ENCODE measurements at places on chromosomes 12 and 14. TPM values are rescaled to one million over a fixed set of nuclear protein-coding genes. Genes with fewer than 3 reads are reported as not detected.

DNA sequence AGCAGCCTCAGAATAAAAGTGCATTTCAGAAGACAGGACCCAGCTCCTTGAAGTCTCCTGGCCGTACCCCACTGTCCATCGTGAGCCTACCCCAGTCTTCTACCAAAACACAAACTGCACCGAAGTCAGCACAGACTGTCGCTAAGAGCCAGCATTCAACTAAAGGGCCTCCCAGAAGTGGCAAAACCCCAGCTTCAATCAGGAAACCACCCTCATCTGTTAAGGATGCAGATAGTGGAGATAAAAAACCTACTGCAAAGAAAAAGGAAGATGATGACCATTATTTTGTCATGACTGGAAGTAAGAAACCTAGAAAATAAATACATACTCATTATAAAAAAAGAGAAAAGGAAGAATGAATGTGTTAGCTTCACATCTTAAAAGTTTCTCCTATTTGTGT is 51.1 kb downstream of the GAS2L3 start:
- DNase-seq = no peak

GRCh38 chr14:72513965-72514659 is 379.8 kb downstream of the DPF3 start:
- DNase-seq = no peak

GRCh38 chr12:65632131-65632855 is 192.0 kb upstream of the HMGA2 start:
- no peak for DNase-seq

- DNase-seq = no peak
Observed at GRCh38 chr14:34843011-34843554, 32.1 kb downstream of the BAZ1A start.

GRCh38 chr14:57735276-57735675 is 130.6 kb downstream of the SLC35F4 start:
- DNase-seq = no peak

Gene PTPRB
- polyA plus RNA-seq = 15.9 TPM

Gene TAS2R13
- polyA plus RNA-seq = not detected

DNA sequence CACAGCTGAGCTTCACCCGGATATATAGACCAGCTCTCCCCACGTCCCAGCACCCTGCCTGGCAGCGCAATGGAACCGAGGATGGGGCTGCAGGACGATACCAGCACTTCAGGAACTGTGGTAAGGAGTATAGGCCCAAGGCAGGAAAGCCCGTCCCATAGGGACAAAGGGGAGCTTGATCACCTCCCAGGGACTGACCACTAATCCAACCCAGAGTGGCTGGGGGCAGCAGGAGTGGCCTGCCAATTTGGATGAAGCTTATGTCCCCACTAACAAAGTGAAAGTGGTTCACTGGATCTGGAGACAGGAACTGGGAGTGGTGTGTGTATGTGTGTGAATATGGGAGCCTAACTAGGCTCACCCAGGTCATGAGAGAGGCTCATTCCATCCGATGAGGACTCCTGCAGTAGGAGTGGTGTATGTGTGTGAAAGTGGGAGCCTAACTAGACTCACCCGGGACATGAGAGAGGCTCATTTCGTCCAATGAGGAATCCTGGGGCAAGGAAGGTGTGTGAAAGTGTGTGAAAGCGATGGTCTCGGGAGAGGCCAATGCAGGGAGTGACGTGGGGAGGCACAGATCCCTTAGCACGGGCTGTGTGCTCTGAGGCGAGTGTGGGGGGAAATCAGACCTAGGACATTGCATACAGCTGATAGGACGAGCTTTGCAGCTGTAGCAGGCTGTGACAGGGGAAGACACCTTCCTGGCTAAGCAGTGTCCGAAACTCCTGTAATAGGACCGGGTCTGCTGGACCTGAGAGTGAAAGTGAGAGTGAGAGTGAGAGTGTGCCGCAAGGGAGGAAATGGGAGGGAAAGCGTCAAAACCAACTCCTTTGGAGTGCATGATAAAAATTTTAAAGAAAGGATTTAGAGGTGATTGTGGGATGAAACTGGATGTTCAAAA is 25.7 kb downstream of the KLRK1 start:
- DNase-seq = peak; percentile 74

- DNase-seq = no peak
Observed at GRCh38 chr14:50350975-50351374, 38.9 kb downstream of the DMAC2L start.

Gene HOXC4
- 0.58 TPM for polyA plus RNA-seq

DNA sequence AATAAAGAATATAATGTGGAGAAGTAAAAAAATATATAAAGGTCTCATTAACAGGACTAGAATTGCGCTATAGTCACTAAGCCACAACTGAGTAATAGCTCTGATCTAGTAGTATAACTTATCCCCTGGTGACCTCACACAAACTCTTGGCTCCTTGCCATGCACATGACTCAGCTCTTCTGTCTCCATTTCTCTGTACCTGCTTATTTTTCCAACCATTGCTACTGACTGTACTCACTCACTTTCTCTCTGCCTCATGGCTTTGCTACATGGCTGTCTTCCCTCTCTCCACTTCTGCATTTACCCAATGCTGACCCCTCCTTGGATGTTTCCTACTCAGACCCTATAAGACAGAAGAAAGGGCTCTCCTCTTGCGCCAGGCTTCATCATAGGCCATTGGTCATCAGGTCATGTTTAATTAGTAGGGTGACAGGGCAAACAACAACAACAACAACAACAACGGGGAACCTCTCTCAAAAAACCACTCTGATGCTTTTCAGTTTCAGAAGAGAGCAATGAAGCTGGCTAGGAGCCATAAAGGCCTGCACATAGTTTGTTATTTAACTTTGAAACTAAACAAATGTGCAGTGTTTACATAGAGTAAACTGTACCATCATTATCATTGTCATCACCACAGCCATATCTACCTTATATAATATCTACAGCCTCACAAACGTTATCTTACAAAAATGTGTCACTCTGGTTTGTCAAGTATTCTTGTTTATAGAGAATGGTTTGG is 25.6 kb upstream of the KRAS start:
- no peak for DNase-seq

DNA sequence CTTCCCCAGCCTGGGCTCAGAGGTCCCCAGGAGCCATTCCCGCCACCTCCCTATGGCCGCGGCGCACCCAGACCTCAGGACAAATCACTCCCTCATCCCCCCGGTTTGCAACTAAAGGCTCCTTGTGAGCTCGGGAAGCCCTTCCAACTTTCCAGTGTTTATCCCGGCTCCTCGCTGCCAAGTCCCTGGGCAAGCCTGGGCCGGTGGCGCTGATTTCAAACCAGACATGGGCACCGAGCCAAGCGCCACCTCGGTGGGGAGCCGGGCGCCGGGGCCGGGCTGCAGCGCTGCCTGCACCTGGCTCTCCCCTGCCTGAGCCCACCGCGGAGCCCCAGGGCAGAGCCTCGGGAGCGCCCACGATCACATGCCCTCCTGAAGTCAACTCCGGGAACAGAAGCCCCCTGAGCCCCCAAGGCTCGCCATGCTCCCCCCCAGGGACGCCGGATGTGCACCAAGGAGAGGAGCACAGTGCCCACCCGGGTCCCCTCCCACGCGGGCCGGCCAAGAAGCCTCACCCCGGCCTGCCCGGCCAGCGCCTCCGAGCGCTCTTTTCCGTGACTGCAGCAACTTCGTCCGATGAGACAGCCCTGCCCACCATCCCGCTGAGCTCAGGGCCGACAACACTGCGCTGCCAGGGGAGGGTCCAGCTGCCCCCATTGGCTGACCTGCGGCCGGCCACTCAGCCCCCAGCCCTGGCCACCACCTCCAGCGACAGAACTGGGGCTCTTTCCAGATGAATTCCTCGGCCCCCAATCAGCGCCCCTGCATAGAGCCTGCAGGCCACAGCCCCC is 50.0 kb downstream of the NCOR2 start:
- DNase-seq = no peak

DNA sequence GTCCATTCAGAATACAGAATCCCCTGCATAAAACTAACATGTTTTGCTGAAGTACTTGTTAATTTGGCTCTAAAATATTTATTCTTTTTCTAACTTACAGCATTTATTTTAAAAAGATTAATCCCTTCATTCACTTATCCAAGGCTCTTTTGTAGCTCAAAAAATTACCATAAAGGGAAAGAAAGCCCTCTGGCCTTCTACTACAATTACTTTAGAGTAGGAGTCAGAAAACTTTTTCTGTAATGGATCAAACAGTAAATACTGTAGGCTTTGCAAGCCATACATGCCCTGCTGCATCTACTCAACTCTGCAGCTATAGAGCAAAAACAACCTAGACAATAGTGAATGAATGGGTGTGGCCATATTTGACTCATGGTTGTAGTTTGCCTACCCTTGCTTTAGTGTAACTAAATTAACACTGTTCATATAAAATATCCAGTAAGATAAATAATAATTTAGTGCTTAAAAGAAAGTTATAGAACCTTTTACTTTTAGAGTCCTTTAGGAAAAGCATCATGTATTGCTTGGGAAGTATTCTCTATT is 74.2 kb upstream of the ZFP36L1 start:
- no peak for DNase-seq

GRCh38 chr14:49957089-49957852 is 64.4 kb downstream of the ARF6 start:
- no peak for DNase-seq

GRCh38 chr12:6231359-6232268 is 31.4 kb downstream of the CD9 start:
- DNase-seq = no peak

GRCh38 chr14:32019276-32019675 is 57.8 kb upstream of the ARHGAP5 start:
- no peak for DNase-seq

- no peak for DNase-seq
Observed at GRCh38 chr14:67393689-67394088, 18.3 kb downstream of the PLEK2 start.

Gene ABHD4
- 30.5 TPM for polyA plus RNA-seq

DNA sequence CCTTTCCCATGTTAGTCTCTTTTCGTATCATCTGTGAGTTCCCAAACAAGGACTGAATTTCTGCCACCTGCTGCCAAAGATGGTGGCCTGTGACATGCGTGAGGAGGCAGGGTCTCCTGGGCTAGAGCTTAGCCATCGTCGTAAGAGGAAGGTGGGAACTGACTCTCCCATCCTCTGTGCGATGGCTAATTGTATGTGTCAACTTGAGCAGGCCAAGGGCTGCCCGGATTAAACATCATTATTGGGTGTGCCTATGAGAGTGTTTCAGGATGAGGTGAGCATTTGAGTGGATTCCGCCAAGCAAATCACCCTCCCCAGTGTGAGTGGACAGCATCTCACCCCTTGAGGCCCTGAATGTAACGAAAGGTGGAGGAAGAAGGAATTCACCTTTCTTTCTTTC is 220.7 kb upstream of the DIO3 start:
- DNase-seq = no peak

Gene B4GALNT3
- polyA plus RNA-seq = 1.3 TPM

- peak; percentile 40 for DNase-seq
Observed at GRCh38 chr12:65742018-65743010, 82.0 kb upstream of the HMGA2 start.

GRCh38 chr14:100673085-100673806 is 53.4 kb upstream of the DLK1 start:
- DNase-seq = no peak

Gene PRIMA1
- polyA plus RNA-seq = 17.4 TPM

GRCh38 chr12:107287436-107288413 is 194.4 kb upstream of the CRY1 start:
- no peak for DNase-seq

GRCh38 chr12:113098441-113099028 is 37.0 kb downstream of the RASAL1 start:
- peak; percentile 51 for DNase-seq

DNA sequence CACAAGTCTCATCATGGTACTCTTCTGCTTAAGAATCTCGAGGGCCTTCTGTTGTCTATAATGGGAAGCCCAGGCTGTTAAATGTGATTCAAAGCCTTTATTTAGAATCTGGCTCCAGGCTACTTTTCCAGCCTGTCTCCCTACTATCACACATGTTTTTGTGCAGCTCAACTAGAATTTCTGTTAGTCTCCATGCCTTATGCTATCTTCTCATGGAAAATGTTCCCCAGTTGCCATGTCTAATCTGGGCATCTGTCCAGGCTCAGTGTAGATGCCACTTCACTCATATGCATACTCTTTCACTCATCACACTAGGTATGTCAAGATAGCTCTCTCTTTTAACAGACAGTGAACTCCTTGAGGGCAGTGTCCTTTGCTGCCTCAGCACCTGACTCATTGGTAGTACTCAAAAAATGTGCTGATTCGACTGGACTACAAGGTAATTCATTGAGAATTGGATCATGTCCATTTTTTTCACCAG is 145.3 kb downstream of the TTLL5 start:
- DNase-seq = no peak

DNA sequence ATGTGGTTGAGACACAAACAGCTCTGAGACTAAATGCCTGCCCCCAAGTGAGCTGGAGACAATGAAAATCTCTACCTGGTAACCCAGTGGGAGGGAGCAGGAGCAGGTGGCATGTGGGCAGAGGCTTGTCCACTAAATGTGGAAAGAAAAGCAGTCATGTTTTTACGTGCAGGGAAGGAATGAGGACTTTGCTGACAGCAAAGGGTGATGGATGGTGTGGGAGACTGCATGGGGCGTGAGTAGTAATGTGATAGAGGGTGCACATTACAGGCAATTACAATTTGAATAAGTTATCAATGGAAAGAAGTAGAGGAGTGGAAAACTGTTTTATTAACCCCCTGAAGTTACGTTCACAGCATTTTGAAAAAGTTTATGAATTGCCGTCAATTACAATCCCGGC is 176.6 kb downstream of the NRXN3 start:
- no peak for DNase-seq

DNA sequence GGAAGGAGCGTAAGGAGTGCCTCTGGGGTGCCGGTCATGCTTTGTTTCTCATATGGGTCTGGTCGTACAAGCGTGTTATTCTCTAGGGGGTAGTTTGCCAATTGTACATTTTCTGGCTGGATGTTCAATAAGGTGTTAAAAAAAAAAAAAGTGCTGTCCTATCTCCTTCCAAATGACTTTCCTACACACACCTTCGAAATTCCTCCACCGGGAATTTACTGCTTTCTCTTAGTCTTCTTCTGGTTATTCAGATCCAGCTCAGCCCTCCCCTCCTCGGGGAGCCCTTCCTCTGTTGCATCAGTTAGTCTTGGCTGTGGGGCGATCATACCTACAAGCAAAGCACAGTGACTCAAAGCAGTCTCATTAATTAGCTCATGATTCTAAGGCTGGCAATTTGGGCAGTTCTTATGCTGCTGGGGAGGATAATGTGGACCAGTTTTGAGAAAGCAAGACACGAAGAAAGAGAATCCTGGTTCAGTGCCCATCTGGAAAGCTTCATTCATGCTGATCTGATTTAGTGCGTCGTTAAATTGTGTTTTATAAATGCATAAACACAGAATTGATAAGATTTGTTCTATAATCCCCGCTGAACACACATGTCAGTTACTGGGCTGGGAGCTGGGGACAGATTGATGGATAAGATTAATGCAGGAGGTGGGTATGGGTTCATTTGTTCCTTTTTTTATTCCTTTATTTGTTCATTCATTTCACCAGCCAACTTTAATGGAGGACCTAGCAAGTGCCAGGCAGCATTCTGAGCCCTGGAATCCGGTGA is 9.2 kb upstream of the CLMN start:
- DNase-seq = peak; percentile 29

GRCh38 chr12:120814203-120814902 is 88.7 kb downstream of the ACADS start:
- no peak for DNase-seq

Gene STAC3
- 1.1 TPM for polyA plus RNA-seq

Gene LRRK2
- 9.7 TPM for polyA plus RNA-seq

All from urinary bladder (tissue), 4 donors.